ENCODE measurements at places on chromosomes 2 and 18.

GRCh38 chr2:151106805-151107506 lies 154.7 kb downstream of the RBM43 start:
- no peak for DNase-seq

- DNase-seq, result no peak
These were observed 77.0 kb upstream of the ZNF532 start for GRCh38 chr18:58787536-58788149.

DNA sequence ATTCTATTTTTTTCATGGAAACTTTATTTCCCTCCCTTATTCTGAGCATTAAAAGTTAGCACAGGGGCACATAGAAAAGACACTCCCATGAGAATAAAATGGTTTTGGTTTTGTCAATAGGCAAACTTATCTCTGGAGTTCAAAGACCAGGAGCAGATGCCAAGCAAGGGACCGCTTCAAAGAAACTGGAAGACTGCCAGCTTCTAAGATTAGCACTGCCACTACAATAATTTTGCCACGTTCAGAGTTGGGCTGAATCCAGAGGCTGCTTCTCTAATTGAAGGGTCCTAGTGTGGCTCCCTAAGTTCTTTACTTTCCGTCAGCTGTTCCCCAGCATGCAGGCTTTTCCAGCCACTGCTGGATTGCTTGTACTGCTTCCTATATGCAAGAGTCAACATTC lies 681.0 kb upstream of the GCFC2 start:
- DNase-seq, result no peak

DNA sequence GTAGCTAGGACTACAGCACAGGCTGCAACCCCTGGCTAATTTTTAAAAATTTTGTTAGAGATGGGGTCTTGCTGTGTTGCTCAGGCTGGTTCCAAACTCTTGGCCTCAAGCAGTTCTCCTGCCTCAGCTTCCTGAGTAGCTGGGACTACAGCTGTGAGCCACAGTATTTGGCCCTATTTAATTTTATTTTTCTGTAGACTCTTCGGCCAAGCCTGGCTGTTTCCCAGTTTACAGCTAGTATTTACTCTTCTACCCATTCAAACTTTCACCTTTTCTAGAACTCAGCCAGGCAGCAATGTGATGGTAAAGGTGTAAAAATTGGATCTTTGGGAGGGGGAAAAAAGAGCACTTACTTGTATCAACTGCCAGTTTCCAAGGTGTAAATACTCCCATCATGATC lies 35.3 kb downstream of the SH3RF3 start:
- no peak for DNase-seq

DNA sequence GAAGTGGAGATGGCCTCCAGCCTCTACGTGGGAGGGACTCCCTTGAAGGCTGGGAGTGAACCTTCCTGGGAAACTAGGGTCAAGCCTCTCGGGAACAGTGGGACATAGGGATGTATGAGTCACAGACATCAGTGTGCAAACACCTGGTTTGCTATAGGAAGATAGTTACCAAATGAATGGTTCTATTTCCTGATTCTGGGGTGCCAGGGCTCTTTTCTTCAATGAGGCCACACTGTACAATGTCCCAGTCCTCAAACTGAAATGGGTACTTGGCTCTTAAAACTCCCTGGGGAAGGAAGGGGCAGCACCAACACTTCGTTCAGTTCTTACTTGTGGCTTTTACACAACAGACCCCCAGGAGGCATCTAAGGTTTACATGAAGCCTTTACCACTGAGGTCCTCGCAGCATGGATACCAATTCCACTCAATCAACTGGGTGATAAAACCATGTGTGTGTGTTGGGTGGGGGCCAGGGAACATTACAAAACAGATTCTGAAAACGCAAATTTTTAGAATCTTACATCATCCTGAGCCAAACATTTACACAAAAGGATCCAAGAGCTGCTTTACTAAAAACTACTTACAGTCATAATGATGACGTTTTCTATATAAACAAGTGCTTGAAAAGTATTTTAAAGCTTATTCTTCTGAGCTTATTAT lies 10.4 kb downstream of the ERFE start:
- DNase-seq, result peak; percentile 34

DNA sequence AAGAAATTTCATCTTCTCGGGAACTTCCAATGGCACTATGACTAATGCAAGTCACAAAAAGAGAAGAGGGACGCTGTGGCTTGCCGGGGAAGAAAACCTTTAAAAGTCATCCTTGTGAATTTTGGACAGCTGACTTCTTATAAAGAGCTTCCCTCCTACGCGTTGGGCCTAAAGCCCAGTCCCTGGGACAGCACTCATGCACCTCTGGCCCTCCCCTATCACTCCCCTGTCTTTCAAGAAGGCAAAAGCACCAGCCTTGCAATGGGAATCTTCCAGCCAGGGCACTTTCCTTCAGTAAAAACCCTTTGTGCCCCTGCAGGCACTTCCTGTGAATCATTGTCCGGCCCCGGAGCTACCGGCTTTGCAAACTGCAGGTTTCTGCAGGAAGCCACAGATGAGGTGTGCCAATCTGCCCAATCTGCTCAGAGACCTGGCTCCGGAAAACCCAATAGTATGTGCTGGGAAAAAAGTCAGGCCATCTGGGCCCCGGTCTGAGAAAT lies 7.1 kb downstream of the MREG start:
- DNase-seq, result no peak

DNA sequence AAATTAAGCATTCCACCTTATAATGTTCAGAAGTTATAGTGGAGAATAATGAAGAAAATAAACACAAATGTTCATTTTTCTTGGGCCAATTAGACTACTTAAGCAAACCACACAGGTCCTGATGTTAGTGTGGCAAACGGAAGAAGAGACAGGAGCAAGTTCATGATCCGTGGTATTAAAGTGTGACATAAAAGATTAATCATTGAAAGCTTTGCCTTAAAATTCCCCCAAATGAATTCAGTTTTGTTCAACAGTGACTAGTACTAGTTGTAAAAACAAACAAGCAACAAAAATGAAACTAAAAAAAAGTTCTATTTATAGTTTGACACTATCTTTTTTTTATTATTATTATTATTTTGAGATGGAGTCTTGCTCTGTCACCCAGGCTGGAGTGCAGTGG lies 73.7 kb downstream of the RFTN2 start:
- no peak for DNase-seq

DNA sequence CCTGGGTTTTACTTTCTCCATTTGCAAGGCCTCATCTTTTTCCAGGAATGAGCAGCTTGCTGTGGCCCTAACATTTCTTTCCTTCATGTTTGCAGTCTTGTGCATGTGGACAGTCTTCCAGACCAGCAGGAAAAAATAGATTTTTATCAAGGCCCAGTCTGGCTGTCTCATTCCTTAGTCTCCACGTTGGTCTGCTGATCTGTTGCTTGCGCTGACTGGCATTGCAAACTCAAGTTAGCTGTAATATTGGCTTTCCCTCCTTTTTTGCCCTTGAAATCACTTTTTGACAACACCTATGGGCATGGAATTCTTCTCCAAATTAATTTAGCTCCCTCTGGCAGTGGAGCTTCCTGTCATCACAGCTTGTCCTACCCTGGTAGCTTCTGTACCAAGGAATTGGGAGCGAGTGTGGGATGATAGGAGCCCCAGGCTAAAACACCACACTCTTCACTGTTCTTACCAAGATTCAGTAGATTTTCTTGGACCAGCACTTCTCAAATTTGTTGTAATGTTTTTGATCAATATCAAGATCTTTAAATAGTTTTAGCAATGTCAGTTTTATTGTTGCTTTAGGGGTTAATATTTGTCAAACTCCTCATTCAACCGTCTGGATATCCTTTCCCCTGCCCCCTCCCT lies 48.2 kb downstream of the DIS3L2 start:
- DNase-seq, result no peak

DNA sequence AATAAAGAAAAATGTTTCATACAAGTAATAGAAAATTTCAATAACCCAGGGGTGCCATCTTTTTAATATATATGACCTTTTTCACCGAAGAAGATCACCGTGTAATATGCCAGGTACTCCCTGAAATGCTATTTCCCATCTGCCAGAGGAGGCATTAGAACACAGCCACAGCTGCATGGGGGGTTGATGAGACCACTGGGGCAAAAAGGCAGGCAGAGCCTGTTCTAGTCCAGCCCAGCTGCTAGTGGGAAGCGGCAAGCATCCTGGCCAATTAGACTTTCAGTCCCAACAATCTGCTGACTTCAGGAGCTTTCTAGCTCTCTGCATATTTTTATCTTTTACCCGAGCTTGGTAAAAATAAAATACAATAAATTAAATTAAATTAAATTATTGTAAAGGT lies 362.6 kb downstream of the RIT2 start:
- no peak for DNase-seq

- peak; percentile 14 for DNase-seq
These were observed 93.6 kb upstream of the TMEFF2 start for GRCh38 chr2:192288295-192288694.

DNA sequence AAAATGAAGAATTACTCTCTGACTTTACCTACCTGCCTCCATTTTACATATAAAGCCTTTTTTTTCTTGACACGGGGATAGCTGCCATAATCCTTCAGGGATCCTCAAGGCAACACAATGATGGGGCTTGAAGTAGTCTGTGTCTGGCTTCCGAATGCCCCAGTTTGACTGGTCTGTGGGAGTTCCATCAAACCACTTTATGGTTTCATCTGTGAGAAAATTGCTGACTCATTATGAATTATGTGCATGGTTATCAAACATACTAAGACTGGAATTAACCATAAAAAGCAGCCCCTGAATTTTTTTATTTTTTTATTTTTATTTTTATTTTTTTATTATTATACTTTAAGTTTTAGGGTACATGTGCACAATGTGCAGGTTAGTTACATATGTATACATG lies 117.5 kb downstream of the PLA2R1 start:
- DNase-seq, result no peak

DNA sequence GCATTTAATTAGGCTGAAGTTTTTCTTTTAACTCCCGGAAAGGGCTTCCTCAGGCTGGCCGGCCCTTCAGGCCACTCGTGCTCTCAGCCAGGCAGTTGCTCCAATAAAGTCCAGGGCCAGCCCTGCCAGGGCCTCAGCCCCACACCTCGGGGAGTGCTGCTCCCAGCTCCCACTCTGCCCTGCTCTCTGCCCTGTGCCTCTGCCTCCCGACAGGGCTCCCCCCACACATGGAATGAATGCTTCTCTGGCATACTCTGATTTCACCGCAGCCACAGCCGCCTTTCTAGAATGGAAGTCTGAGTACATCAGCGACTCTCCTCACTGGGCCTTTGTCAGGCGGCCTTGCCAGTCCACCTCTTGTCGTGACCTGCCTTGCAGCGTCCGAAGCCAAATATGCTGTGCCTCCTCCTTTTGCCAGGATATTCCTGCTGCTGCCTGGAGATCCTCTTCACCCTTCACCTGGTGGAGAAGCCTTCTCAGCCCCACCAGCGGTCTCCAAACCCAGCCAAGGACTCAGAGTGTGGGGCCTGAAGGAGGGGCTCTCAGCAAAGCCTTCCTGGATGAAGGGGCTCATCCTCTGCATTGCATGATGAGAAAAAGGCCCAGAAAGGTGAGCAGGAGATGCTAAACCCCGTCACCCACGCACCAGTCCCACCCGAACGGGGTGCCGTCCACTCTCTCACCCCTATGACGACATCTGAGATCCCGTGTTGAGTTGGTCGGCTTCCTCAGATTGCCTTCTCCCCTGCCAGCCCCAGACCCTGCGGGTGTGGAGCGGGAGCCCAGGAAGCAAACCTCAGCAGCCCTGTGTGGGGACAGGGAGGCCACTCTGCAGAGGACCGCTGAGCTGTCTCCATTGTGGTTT lies 472.7 kb upstream of the HS6ST1 start:
- no peak for DNase-seq

GRCh38 chr2:168912901-168913369 lies 11.8 kb downstream of the G6PC2 start:
- DNase-seq, result no peak

GRCh38 chr2:11861044-11861443 lies 114.6 kb downstream of the LPIN1 start:
- DNase-seq, result no peak

GRCh38 chr2:67891642-67892041 lies 171.2 kb downstream of the C1D start:
- no peak for DNase-seq

- no peak for DNase-seq
These were observed 47.7 kb upstream of the NR4A2 start for GRCh38 chr2:156380117-156380645.
